ENCODE measurements at places on chromosomes 3 and 15.
A peak's percentile ranks its signal among the peaks of the same experiment; 100 is the strongest.

- DNase-seq: no peak
Measured at GRCh38 chr15:37208146-37209040, 108.0 kb upstream of the MEIS2 start.

- DNase-seq: peak; percentile 70
Measured at GRCh38 chr3:76912841-76913383, 127.0 kb upstream of the ROBO2 start.

- peak; percentile 78 for DNase-seq
Measured at GRCh38 chr3:122957707-122958689, 69.6 kb downstream of the SEMA5B start.

GRCh38 chr3:24533561-24534193 lies 39.0 kb upstream of the THRB start:
- peak; percentile 57 for DNase-seq

GRCh38 chr15:73022161-73022560 lies 30.1 kb upstream of the NEO1 start:
- no peak for DNase-seq

DNA sequence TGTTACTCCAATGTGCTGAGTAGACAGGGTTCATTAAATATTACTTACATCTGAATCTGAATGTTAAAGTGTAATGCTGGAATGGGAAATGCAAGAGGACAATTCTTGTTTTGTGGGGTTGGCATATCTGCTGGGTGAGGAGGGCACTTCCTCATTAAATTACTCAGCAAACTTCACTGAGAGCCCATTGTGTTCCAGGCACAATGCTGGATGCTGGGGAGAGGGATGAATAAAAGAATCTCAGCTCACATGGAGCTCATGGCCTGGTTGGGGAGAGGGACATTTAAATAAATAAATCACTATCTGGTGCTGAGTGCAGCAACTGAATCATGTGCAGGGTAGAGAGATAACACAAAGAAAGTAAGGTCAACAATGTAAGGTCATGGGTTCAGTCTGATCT lies 199.2 kb upstream of the CFAP20DC start:
- DNase-seq: no peak

GRCh38 chr3:106482451-106482850 lies 613.6 kb upstream of the CBLB start:
- DNase-seq: no peak

DNA sequence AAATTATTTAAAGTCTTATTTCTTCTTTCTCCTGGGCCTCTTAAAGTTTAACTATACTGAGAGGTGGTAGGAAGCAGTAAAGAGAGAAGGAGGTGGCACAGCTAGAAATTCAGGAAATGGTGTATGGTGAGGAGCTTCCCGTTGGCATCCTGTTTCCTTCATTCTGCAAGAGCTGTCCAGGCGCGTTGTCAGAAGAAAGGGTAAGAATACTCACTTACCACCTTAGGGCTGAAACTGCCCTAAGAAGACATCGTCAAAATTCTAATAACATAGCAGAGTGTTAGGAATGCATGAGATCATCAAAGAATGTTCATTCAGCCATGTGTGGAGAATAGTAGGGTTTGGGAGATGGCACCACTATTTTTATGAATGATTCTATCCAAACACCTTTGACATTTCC lies 699.6 kb downstream of the MCTP2 start:
- no peak for DNase-seq

DNA sequence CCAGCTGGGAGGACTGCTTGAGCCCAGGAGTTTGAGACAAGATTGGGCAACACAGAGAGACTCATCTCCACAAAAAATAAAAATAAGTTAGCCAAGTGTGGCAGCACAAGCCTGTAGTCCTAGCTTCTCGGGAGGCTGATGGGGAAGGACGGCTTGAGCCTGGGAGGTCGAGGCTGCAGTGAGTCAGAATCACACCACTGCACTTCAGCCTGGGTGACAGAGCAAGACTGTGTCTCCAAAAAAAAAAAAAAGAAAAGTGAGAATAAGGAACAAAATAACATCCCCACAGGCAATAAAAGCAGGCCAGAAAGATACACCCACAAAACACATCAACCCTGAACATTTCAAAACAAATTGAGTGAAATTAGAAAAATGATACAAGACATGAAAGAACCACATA lies 48.7 kb upstream of the OCA2 start:
- no peak for DNase-seq

DNA sequence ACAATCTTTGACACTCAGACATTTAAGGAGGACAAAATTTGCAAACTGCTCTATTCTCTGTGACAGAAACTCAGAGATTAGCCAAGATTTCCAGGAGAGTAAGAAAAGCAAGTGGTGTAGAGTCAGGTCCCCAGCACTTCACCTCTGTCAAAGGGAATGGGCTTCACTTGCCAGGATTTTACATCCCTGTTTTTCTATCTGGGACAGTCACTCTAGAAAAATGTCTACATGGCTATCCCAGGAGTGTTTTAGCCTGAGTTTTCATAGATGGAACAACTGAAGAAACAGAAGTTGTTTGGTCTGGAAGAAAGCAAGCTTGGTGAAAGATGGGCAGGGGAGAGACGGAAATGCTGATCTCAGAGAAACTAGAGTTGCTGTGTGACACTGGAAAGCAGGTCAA lies 3.0 kb downstream of the FAM219B start:
- DNase-seq: no peak

DNA sequence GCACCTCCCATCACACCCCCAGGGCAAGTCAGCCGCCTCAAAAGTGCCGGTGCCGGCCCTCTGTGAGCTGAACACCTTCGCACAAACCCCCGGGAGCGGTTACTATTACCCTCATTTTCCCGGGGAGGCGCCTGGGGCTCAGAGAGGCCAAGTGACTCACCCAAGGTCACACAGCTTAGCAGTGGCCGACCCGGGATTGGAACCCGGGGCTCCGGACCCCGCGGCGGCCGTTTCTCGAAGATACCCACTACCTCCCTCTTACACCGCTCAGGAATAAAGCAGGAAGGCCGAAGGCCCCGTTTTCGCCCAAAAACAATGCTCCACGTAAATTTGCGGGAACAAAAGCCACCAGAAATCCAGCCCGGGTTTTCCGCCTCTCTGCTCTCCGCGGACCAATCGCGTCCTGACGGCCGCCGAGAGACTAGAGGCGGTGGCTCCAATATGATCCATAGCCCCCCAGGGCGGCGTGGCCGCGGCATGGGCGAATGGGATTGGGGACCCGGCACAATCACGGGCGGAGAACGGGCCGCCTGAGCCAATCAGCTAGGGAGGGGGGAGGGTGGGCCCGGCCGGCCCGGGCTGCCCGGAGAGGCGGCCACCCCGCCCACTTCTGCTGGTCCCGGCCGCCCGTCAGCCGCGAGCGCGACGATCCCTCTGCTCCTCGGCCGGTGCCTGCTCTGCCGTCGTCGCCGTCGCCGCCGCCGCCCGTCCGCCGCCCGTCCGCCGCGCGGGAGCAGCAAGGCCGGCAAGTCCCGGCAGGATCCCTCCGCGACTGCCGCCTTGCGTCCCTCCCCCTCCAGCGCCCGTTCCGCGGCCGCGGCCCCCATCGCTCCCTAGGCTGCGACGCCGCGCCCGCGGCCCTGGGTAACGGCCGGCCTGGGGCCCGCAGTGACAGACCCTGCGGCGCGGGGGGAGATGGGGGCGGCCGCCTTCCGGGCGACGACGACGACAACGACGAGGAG lies 177.0 kb downstream of the OR4M2 start:
- DNase-seq: no peak

- no peak for DNase-seq
Measured at GRCh38 chr15:59352683-59353082, 20.0 kb downstream of the MYO1E start.

DNA sequence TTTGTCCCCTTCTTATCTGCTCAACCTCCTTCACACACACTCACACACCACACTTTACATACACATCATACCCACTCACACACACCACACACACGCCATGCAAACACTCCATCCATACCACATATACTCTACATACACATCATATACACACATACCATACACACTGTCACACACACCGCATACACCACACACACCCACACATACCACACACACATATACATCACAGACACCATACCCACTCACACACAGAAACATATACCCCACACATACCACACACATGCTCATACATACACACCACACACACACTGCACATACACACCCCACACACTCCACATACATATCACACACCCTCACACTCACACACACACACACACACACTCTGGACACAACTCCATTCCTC lies 54.3 kb upstream of the ACP3 start:
- no peak for DNase-seq

GRCh38 chr15:23482228-23482627 lies 35.2 kb upstream of the GOLGA6L2 start:
- DNase-seq: no peak

DNA sequence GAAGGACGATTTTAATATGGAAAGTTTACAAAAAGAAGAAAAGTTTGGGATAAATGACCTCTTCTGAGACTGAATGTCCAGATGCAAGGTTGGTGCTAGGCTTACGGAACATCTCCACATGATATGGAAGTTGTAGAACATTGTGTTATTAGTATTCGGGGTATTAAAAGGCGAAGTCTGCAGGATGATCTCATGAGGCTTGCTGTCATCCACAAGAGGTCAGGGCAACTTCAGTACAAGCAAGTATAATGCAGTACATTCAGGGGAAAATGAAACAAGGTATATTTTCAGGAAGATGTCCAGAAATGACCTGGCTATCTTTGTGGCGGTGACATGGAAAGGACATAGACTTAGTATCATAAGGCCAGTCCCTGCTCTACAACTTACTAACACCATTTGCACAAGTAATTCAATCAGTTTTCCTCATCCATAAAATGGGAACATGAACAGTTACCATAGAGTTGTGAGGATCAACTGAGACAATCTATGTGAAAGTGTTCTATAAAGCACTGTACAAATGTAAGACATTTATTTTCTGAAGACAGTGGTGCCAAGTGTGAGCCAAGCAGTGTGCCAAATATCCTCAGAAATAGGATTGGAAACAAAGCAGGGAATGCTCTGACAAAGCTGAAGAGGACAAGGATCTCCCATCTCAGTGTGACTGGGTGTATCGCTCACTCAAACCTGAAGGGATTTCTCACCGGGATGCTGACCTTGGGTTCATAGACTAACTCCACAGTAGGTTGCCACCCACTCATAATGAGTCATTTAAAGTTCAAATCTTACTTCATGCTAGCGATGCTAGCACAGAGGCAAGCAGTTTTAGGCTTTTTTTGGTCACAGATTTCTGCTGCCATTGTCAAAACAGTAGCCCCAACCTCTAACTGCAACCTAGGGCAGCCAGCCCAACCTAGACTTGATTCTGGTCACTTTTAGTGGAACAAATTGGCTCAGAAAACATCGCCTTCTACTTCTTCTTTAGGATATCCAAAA lies 118.3 kb downstream of the TIGIT start:
- no peak for DNase-seq
